ENCODE measurements at places on chromosomes 1 and 21.

DNA sequence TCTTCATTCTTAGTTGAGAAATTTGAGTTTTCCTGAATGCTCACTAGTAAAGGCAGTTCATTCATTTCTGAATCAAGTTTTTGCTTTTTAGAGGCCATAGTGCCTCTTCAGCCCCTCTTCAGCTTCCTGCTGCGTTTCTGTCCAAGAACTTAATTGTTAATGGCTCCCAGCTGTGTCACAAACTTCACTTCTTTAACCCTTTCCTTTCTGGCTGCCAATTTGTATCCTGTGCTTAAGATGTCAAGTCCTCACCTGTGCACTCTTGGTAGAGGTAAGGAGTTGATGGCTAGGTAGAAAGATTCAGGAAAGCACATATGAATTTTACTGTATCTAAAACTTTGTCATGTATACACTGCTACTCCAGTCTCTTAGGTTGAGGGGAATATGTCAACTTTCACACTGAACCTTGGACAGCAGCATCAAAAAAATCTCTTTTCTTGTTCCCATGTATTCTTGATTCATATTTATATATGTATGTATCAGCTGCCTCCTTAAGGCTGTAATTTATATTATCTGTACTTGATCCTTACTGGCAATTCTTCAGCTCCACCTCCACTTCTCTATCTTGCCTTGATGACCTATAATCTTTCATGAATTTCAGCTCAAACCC, 612.8 kb downstream of the LMO4 start:
- DNase-seq = no peak

- no peak for DNase-seq
Observed at GRCh38 chr1:38571726-38572125, 287.8 kb downstream of the RRAGC start.

GRCh38 chr1:19859876-19860275, 22.3 kb upstream of the OTUD3 start:
- DNase-seq = no peak

DNA sequence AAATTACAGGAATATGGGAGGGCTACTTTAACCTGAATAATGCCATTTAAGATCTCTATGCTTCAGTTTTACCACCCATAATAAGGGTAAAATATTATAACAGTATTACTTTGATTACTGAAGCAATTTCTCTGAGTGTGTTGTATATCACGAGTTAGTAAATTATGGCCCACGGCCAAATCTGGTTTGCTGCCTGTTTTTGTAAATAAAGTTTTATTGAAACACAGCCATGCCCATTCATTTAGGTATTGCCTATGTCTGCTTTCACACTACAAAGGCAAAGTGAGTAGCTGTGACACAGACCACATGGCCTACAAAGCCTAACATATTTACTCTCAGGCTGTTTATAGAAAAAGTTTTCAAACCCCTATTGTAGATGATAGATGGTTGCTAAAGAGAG, 156.8 kb downstream of the CDC42BPA start:
- no peak for DNase-seq

GRCh38 chr21:37219761-37220432, 47.2 kb downstream of the VPS26C start:
- DNase-seq = no peak

DNA sequence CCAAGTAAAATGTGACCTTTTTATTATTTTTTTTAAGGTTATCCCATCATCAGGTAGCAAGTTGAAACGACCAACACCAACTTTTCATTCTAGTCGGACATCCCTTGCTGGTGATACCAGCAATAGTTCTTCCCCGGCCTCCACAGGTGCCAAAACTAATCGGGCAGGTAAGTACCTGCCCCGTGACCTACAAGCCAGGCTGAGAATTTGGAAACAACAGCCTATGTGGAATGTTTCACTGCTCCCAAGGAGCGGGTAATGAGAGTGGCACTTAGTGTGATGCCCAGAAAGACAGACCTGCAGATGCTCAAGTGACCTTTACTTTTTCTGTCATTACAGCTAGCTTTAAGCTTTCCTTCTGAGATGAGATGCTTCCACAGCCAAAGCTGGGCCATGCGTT, 6.9 kb upstream of the BMP8A start:
- DNase-seq = no peak

- no peak for DNase-seq
Observed at GRCh38 chr1:203765029-203765837, at the start of gene LAX1. LAX1 (plus strand) TSS chr1:203765183; CDS start chr1:203765566, 383 bp downstream.

All from fibroblast of gingiva (primary cell).